Activated T-helper 2 cell treated with anti-CD3 and anti-CD28 coated beads, Interferon-gamma antibody, Interleukin-2, Interleukin-4, amounts not matched to agents 10 μg/mL and 5 μg/mL and 100 μg/mL, durations not matched to agents 14 hours and 24 hours and 36 hours (primary cell): ENCODE measurements at places on chromosomes 13 and 19.
A peak's percentile ranks its signal among the peaks of the same experiment; 100 is the strongest.

DNA sequence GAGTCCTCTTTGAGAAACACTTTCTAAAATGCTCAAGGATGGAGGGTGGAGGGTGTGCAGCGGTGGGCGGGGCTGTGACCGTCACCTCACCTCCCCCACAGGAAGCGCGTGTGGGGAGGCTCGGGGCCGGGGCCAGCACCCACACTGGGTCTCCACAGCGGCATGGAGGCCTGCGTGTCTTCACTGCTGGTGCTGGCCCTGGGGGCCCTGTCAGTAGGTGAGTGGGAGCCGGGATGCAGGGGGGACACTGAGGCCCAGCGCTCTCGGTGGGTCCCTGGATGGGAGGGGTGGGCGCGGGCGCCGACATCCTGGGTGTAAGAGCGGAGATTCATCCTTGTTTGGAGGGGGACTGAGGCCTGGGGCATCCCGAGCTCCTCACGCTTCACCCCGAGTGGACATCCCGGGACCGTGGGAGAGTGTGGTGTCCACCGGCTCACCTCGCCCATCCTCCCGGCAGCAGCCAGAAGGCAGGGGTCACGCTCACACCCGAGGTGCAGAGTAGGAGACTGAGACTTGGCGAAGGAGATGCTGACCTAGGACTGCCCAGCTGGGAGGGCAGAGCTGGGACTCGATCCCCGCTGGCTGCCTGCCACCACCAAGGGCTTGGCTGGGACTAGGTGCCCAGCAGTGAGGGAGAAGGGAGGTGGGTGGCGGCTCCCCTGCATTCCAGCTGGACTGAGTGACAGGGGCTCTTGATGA is at the start of gene GZMM:
GZMM (plus strand) TSS at position 144 of the 699 bp plus-strand sequence; CDS start at position 163, 19 bp downstream.
- DNase-seq = peak; percentile 67

- no peak for DNase-seq
Measured at GRCh38 chr19:58170860-58171259, 12.0 kb upstream of the ZNF274 start.

- DNase-seq = peak; percentile 8
Measured at GRCh38 chr19:38733493-38734175, 10.6 kb downstream of the CAPN12 start.

DNA sequence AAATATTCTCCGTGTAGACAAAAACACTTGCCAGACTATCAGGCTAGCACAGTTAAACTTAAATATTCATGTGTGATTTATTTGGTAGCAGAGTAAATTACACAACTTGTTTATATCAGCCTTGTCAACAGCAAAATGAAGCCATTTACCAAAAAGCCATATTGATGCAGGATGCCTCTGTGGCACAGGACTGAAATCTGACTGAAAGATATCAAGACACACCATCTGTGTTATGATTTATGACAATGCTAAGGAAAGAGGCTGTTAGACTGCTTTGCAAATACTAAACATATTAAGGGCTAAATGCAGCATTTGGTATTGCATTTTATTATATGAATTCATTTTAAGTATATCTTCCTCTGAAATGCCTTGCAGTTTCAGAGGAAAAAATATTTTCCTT is 44.8 kb upstream of the FNDC3A start:
- no peak for DNase-seq

GRCh38 chr19:556611-557382 is 12.9 kb downstream of the GZMM start:
- no peak for DNase-seq

GRCh38 chr13:108962654-108963053 is 333.2 kb downstream of the MYO16 start:
- DNase-seq = no peak

- DNase-seq = peak; percentile 74
Measured at GRCh38 chr13:39037880-39038568, at the start of the genes NHLRC3 and PROSER1. TSS of gene NHLRC3 (plus strand) at chr13:39038456. CDS start at chr13:39038640, 184 bp downstream. TSS of gene PROSER1 (minus strand) at chr13:39038089. CDS start at chr13:39037242, 847 bp downstream.

GRCh38 chr19:33690378-33691029 is 68.8 kb downstream of the CHST8 start:
- no peak for DNase-seq

DNA sequence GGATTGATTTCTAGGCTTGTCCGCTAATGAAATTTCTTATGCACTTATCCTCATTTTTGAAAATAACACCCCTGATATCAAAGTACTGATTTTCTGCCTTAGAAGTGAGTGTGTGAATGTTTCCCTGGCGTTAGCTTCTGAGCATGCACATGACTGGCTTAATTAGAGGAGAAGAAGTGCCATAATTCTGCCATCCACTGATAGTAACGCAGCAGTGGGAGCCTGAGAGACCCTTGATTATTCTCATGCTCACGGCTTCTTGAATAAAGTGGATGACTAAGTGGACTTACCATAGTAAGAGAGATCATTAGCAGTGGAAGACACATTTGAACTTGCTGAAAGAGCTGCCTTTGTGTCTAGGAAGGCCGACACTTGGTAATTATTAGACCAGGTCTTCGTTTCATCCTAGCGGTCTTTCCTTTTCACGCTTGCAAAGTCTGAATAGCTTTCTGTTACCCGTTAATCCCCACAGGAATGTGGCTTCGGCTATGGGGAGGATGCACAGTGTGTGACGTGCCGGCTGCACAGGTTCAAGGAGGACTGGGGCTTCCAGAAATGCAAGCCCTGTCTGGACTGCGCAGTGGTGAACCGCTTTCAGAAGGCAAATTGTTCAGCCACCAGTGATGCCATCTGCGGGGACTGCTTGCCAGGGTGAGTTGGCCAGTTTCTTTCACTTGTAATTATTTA is 45.3 kb downstream of the TNFRSF19 start:
- DNase-seq = no peak

GRCh38 chr19:5673752-5674151 is 6.6 kb downstream of the MICOS13 start:
- DNase-seq = no peak
